Activated CD4-positive, alpha-beta T cell treated with anti-CD3 and anti-CD28 coated beads, Interleukin-2, amount 50 U/mL, for 48 hours (primary cell): ENCODE measurements at places on chromosomes 2 and 18.

DNA sequence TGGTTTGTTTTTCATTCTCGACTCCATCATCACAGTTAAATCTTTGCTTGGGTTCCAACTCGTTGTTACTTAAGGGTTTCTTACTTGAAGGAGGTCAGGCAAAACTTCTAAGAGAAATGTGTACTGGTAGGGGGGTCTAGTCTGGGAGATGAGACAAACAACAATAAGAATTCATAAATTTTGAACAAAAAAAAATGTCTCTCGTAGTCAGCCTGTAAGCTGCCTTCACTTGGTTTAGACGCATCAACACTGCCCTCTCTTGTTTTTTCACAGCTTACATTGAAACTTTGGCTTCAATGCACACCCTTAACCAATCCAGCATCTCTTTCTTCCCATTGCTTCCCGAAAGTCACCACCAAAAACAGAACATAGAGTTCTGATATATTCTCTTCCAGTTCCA is 576.4 kb upstream of the PIK3C3 start:
- no peak for DNase-seq

DNA sequence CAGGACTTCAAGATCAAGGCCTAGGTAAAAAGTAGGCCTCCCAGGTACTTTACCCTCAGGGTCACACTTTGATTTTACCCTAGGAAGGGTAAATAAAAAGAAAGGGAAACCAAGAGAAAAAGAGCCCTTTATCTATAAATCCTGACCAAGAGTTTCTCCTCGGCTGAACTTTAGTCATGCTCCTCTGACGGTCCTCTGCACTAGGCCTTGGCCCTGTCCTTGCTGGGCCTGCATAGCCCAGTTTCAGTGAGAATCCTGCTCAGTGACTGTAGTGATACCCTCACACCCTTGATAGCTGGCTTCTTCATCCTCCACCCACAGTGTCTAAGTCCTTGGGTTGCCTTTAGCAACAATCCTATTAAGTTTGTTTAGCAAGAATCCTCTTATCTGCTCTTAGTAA is 20.5 kb upstream of the ITSN2 start:
- DNase-seq = no peak

GRCh38 chr2:27216416-27217137 is 592 bp upstream of the CAD start:
- DNase-seq = no peak

DNA sequence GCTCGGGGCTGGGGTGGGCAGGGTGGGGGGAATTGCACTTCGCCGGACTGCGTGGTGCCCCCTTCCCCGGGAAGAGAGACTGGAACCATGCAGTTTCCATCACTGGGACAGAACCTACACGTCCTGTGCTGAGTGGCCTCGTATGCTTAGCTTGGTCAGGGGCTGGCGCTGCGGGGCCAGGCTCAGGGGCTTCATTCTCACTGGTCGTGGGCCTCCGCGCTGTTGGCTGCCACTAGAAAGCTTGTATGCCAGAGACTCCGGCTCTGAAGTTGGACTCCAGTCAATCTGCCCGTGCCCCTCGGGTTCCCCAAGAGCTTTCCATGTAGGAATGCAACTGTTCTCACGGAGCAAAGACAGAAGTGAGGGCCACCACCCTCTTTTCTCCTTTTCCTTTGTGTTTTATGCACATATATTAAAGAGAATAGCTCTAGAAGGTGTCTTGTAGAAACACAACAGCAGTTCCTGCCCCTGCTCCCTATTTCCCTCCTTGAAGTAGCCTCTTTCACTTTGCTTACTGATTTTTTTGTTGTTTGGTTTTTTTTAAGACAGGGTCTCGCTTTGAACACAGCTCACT is 64.0 kb upstream of the YWHAQ start:
- no peak for DNase-seq

GRCh38 chr18:65567372-65567771 is 183.4 kb upstream of the CDH7 start:
- DNase-seq = no peak

DNA sequence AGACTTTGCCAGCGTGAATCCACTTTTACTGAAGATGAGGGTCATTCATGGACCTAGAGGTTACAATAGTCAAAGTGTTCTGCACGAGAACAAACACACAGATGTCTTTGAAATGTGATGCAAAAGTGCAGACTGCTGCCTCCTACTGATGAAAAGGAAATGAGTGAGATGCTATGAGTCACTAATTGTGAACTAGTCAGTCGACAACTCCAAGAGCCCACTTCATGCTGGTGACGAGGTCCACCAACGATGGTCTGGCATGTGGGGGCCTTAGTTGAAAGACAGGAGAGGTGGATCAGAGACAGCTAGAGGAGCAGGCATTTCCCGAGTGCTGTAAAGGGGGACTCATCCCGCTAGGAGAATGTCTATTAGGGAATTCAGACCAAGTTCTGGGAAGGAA is 17.1 kb upstream of the ZNF236 start:
- DNase-seq = no peak

DNA sequence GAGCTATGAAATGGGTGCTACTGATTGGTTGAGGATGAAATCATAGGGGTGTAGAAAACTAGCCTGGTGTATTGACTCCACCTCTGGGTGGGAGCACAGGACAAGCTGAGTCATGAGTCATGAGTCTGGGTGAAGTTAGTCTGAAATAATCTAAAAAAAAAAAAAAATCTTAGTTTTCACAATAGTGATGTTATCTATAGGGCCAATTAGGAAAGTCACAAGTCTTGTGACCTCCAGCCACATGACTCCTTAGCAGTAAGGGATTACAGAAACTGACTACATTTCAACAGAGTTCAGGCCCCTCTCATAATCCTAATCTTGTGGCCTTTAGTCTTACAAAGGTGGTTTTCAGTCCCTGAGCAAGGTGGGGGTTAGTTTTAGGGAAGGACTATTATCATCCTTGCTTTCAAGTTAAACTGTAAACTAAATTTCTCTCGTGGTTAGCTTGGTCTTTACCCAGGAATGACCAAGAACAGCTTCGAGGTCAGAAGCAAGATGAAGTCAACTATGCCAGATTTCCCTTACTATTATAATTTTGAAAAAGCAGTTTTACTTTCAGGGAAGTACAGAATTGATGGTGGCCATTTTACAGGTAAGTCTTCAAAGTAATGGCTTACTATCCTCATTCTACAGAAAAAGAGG is 338.0 kb upstream of the GYPC start:
- DNase-seq = no peak

DNA sequence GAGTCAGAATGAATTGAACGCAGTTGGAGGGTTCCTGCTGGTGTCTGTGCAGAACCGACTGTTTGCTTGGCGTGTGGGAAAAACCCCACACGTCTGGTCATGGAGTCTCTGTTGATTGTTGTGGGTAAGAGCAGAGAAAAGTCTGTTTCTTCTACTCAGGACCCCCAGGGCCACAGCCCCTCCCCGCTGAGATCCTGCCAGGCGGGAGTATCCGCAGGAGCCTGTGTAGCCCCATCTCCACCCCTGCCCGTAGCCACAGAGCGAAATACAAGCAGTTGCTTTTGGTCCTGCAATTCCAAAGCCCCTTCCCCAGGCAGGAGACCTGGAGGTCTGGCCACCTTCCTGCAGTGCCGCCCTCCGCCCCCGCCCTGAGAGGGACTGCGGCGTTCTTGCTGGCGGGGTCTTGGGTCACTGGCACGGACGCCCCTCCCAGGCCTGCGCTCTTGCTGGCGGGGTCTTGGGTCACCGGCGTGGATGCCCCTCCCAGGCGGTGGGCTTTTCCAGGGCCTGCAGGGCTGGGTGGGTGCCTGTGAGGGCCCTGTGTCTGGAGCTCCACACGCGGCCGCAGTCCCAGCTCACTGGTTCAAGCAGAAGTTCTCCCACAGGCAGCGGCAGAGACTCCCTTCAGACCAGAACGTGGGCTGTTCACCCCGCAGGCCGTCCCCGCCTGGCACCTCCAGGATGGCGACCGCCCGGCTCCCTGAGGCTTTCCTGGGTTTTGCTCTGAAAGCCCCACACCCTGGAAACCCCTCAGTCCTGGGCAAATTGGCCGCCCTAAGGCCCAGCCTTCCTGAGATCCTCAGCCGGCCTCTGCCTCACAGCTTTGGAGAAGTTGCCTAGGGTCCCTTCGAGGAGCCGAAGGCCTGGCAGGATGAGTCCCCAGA is 76.0 kb upstream of the CTDP1 start:
- no peak for DNase-seq

GRCh38 chr2:39443009-39443408 is 5.9 kb upstream of the MAP4K3 start:
- no peak for DNase-seq

GRCh38 chr18:79819064-79819967 is 21.6 kb downstream of the KCNG2 start:
- DNase-seq = no peak
